Activated naive CD4-positive, alpha-beta T cell treated with anti-CD3 and anti-CD28 coated beads, Interleukin-2, amount 50 U/mL, for 72 hours (primary cell): ENCODE measurements at places on chromosomes 6 and 20.

DNA sequence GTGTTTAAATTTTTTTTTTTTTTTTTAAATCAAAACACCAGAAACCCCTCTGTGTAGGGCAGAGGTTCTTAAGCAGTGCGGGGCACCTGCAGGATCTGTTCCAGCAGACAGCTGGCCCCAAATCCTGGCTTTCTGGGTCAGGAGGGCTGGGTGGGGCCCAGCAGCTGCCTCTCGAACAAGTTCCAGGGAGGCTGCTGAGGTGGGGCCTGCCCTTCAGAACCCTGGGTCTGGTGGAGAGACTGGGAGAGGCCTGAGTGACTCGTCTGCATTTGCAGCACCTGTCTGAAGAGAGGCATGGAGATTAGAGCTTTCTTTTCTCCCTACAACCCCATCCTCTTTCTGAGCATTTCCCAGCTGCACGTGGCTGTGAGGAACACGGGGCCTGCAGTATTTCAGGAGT lies 8.4 kb downstream of the PSMG4 start:
- no peak for DNase-seq

DNA sequence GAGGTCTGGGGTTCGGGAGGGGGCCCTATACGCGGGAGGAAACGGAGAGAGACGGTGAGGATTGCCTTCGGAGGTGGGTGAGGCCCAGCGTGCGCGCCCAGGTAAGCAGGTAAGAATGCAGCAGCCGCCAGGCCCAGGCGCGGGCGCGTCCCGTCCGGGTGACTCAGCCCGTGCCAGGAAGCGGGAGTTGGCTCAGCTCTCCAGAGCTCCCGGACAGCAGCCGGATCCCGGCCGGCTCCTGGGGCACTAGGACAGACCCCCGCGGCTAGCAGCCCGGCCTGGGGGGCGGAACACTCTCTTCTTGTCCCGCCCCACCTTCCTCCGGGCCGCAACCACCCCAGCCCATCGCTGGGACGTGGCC lies 1.5 kb upstream of the MDFI start:
- no peak for DNase-seq

GRCh38 chr20:16844406-16844805 lies 96.2 kb downstream of the OTOR start:
- no peak for DNase-seq

DNA sequence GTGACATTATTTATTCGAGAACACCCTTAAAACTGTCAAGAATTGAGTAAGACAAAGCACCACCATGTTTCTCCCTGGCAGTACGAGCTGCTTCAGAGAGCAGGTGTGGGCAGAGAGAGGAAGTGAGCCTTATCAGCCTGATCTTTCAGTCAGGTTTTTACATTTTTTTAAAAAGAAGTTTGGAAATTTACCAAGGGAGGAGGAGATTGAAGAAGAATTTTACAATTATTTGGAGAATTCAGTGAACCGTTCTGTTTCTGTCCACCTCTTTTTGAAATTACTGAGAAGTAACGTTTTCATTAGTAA lies 75.5 kb downstream of the ZDHHC14 start:
- no peak for DNase-seq

GRCh38 chr6:63685446-63686379 lies 50.1 kb downstream of the PHF3 start:
- no peak for DNase-seq

- DNase-seq = no peak
These were observed 14.5 kb upstream of the RAMACL start for GRCh38 chr6:166600931-166601330.

- DNase-seq = no peak
These were observed 135.5 kb downstream of the LRRC1 start for GRCh38 chr6:53930330-53930729.

DNA sequence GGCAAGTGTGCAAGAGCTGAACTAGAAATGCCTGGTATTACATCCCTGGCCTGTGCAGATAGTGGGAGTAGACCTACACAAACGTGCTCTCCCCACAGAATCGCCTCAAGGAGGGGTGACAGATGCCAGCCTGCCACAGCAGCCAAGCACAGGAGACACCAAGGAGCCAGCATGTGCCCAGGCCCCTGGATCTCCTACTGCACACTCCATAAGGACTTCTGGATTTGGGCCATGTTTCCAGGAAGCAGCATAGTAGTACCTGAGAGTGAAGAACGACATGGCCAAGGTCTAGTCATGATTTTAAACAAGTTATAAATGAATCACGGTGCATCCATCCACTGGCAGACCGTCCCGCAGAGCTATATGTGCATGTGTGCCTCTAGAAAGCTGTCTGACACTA lies 232.2 kb downstream of the SYNDIG1 start:
- no peak for DNase-seq

GRCh38 chr20:4165984-4166725 lies 150.8 kb upstream of the RNF24 start:
- no peak for DNase-seq

DNA sequence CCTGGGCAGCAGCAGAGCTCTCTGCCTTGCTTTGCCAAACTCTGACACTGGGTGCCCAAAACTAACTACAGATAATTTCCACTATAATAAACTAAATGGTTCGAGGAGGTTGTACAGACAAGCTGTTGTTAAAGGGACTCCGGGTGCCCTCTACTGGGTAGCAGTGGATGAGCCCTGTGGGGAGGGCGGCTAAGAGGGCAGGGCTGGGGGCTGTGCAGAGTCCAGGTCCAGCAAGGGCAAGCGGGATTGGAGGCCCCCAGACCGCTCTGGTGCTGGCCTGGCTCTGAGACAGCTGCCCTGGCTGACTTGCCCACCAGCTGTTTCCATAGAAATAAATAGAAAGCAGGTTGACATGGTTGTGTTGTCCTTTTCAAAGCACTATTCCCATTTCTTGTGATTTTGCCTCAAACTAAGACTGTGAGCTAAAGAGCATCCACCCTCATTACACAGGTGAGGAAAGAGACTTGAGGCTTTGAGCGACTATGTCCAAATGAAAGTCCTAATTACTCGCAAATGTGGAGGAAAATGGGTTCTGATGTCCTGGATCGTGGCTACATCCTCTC lies 167.6 kb upstream of the CST7 start:
- peak; percentile 18 for DNase-seq

DNA sequence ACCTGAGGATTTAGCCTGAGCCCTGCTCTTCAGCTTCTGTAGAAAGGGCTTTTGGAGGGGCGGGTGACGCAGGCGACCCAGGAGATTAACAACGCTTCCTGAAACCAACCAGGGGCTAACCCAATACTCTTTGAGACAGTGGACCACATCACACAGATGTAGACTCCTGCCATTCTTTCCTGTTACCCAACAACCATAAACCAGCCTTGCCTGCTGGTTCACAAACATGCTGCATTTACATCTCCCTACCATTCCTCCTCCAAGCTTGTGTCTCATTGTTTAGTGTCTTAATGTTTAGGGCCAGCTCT lies 28.3 kb downstream of the PPP1R16B start:
- DNase-seq = no peak

DNA sequence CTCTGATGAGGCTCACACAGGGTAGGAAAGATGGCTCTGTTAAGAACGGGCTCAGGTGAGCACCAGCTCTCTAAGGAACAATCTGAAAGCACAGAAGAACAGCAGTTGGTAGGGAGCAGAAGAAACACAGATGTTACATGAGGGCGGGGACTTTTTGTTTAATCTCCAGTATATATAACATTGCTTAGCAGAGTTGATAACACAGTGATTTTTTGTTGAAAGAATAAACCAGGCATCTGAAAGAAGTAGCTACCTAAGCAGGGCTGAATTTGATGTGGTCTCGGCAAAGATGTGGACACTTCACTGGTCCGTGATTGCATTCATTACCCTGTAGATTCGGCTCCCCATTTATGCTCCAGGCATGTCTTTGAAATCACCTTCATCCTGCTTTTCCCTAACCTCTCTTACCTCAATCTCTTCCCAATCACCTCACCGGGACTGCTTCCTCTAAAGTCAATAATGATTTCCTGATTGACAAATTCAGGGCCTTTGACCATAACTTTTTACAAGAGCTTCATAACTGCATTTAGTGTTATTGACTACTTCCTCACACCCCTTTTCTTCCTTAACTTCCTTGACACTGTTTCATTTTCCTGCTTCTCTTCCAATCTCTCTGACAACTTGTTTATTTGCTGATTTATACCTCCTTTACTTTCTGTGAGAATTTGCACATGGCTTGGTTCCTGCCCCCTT lies 34.4 kb downstream of the SAMD3 start:
- DNase-seq = no peak

DNA sequence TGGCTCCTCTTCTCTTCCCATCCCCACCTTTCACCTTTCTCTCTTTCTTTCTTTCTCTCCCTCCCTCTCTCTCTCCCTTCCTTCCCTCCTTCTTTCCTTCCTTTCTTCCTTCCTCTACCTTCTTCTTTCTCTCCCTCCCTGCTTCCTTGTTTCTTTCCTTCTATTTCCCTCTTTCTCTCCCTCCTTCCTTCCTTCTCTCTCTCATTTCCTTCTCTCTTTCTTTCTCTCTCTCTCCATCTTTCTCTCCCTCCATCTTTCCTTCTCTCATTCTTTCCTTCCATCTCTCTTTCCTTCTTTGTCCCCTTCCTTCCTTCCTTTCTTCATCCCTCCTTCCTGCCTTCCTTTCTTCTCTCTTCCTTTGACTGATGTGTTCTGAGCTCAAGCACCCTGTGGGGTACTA lies 1467.0 kb upstream of the DEFB115 start:
- no peak for DNase-seq

GRCh38 chr6:4776493-4777393 lies 539 bp downstream of the CDYL start:
- peak; percentile 59 for DNase-seq

- no peak for DNase-seq
These were observed 111.1 kb upstream of the CCDC28A start for GRCh38 chr6:138662471-138662870.
